Tibial nerve (tissue), 4 donors: ENCODE measurements at places on chromosomes 1 and 21. TPM values are rescaled to one million over a fixed set of nuclear protein-coding genes. Genes with fewer than 3 reads are reported as not detected.
A peak's percentile ranks its signal among the peaks of the same experiment; 100 is the strongest.

- no peak for DNase-seq
These were observed 69.5 kb upstream of the TRAPPC10 start for GRCh38 chr21:43942621-43943020.

GRCh38 chr1:41381692-41382479 is 20.7 kb downstream of the FOXO6 start:
- DNase-seq, result peak; percentile 19

GRCh38 chr1:206422525-206422924 is 47.8 kb upstream of the IKBKE start:
- no peak for DNase-seq

Gene TLR5
- total RNA-seq, result 3.7 TPM

Gene PLEKHO1
- total RNA-seq, result 55.2 TPM

GRCh38 chr1:31099293-31100032 is 33.9 kb upstream of the PUM1 start:
- DNase-seq, result no peak

GRCh38 chr1:209791920-209792319 is 7.6 kb upstream of the C1orf74 start:
- no peak for DNase-seq

DNA sequence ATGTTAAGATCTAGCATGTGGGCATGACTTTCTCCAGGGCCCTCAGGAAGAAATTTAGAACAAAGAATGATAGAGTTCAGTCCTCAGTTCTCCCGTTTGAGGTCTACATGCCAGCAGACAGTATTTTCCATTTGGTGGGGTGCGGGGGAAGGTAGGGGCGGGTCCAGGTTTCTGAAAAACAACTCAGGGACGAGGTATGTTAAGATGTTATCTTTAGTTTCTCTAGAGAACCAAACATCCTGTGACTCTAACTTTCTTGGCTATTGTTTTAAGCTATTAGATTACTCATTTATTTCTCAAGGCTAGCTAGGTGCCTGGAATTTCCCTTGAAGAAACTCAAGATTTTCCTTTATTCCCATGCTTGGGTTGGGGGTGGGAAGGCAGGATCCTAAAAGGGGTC is 42.3 kb upstream of the SYT14 start:
- no peak for DNase-seq

GRCh38 chr1:200740571-200741208 is 2.0 kb downstream of the CAMSAP2 start:
- no peak for DNase-seq

Gene TIAM1
- total RNA-seq, result 25.3 TPM

Gene C1QC
- total RNA-seq, result 209 TPM
